ENCODE measurements at places on chromosomes 6 and 20.

- peak; percentile 100 for DNase-seq
Observed at GRCh38 chr20:17968366-17969277, at the start of the genes MGME1 and SNX5. TSS of gene MGME1 (plus strand) at chr20:17969018. CDS start at chr20:17969860, 842 bp downstream. TSS of gene SNX5 (minus strand) at chr20:17968794. CDS start at chr20:17968425, 369 bp downstream.

GRCh38 chr6:160882006-160882405 lies 109.6 kb upstream of the MAP3K4 start:
- DNase-seq: no peak

DNA sequence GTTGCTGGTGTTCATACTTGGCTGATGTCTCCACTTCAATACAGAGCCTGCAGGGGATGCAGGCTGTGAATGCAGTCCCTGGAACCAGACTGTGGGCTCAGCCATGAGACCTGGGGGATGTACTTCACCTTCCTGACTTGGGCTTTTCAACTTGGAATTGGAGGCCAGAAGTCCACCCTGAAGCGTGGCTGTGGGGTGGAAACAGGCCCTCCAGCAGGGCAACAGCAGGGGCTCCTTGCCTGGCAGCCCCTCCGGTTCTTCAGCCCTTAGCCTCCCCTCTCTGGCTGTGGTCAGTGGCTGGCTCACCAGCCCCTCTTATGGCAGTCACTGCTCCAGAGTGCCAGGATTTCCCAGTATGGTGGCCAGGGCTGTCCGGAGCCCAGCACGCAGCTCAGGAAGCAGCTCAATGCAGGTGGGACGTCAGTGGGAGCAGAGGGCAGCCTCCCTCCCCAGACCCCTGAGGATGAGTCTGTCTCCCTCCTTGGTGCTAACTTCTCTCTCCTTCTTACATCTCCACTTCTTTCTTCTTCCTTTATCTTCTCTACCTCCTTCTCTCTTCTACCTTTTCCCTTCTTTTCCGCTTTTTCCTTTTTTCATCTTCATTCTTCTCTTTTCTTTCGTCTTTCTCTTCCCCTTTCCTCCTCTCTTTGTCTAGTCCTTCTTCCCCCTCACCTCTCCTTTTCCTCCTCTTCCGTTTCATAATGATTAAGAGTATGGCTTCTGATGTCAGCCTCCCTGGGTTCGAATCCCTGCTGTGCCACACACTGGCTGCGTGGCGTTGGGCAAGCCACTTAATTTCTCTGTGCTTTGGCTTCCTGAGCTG lies 45.3 kb downstream of the SLC52A3 start:
- no peak for DNase-seq

DNA sequence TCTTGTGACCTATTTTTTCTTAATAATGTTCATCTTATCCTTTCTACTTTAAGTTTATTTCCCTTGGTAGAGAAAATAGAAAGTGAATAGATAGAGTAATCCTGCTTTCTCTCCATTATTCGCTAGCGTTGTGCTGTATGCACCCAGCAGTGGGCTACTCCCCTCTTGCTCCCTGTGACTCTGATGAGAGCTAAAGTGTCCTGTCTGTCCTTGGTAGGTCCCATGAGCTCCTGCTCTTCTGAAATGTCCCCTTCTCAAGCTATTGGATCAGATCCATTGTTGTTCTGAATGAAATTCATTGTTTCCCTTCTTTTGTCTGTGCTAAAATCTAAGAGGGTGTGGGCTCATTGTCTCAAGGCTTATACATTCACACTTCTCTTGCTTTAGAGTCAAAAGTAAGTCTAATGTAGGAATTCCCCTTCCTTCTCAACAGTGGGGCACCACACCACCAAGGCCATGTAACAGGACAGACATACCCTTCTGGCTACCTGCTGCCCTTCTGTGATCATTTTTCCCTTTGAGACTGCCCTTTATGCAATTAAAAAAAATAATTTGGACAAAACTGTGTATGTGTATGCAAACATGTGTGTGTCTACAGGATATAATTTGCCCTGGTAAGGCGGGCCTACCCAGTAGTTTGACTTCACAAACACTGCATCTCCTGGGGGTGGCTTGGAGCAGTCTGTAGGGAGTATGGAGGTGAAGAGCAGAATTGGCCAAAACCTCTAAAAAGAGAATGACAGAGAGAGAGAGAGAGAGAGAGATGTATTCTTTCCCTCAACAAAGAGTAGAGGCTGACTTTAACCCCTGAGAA lies 167.0 kb upstream of the MYLIP start:
- DNase-seq: no peak

DNA sequence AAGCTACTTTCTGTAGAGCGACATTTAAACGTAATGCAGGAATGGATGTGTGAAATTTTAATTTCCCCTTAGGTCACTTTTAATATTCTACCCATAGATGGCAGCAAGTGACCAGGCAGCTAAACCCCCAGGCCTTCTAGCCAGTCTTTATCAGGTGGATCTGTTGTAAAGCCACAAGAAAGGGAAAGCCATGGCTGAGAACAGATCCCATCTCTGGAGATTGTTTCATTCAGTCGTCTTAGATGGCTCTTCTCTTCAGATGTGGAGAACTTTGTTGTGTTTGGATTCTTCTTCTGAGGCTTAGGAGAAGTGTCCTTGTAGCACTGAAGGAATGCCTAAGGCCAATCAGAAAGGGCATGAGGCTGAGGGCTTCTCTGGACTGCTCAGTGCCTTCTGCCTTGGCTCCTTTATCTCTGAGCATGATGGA lies 15.8 kb upstream of the RNF182 start:
- peak; percentile 83 for DNase-seq

- DNase-seq: no peak
Observed at GRCh38 chr6:20211037-20211940, 980 bp downstream of the MBOAT1 start.

DNA sequence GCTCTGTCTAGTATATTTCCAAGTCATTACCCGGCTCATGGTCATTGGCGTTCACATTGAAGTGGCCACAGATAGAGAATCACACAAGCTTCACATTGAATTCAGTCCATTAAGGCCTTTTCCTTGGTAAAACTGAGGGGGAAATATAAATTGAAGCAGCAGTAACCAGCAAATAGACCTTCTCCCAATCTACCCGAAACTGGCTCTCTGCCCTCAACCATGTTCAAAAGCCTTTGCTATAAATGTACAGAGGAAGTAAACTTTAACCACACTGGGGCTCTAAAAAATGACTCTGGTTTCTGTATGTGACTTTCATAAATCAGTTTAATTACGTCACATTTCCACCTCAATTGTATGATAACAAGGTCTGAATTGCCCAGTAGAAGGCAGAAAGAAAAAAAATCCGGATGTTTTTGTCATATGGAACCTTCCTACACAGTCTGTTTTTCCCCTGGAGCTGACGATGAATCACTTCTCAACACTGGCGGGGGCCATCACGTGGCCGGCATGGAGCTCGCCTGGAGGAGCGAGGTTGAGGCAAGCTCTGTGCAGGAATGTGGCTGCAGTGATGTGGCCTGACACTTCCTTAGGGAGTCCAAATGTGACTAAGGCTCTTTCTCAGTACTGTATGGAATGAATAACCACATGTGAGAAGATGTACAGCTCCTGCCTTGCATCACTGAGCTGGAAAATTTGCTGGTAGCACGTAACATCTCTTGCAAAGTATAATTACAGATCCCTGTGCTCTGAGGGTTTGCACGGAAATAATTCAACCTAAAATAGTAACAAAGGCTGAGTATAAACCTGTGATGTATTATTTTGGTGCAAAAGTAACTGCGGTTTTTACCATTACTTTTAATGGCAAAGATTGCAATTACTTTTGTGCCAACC lies 58.6 kb upstream of the SNX9 start:
- peak; percentile 97 for DNase-seq

DNA sequence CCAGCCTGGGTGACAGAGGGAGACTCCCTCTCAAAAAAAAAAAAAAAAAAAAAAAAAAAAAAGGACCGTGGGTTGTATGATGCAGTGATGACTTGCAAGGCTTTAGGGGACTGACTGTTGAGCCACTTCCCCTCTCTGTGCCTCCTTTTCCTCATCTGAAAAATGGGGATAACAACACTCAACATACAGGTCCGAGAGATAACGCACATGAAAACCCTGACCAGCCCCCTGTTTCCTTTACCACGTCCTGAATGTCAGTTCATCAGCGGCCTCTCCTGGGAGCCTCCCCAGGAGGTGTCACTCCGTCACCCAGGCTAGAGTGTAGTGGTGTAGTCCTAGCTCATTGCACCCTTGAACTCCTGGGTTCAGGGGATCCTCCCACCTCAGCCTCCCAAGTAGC lies 3.9 kb downstream of the SLA2 start:
- DNase-seq: no peak

DNA sequence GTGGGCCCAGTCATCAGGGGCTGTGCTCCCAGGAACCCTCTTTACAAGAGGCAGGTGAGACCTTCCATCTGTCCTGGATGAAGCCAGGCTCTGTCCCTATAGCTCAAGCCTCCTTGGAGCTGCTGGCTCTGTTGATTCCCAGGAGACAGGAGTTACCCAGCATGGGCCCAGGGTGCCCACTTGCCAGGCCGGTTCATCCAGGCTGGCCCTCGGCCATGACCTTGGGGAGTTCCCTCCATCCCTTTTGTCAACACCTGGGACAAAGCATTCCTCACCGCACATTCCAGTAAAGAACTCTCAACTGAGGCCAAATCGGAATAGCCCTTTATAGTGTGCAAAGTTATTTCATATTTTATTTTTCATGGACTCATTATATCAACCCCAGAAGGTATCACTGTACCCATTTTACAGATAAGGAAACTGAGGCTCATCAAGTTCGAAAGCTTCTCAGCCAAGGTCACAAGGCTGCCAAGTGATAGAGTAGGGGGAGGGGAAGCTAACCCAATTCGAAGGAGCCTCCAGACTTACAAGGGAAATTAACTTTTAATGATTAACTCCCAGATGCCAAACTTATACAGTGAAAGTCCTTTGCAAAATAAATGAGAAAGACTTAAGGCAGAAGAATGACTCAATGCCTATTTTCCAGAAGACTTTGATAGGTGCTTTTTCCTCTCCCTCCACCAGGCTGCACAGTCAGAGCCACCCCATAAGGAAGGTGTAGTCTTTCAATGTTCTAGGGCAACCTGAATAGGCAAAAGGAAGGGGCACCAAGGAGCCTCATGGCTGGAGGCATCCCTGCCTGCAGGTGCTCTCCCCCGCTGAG lies 18.5 kb downstream of the SDC4 start:
- DNase-seq: no peak

DNA sequence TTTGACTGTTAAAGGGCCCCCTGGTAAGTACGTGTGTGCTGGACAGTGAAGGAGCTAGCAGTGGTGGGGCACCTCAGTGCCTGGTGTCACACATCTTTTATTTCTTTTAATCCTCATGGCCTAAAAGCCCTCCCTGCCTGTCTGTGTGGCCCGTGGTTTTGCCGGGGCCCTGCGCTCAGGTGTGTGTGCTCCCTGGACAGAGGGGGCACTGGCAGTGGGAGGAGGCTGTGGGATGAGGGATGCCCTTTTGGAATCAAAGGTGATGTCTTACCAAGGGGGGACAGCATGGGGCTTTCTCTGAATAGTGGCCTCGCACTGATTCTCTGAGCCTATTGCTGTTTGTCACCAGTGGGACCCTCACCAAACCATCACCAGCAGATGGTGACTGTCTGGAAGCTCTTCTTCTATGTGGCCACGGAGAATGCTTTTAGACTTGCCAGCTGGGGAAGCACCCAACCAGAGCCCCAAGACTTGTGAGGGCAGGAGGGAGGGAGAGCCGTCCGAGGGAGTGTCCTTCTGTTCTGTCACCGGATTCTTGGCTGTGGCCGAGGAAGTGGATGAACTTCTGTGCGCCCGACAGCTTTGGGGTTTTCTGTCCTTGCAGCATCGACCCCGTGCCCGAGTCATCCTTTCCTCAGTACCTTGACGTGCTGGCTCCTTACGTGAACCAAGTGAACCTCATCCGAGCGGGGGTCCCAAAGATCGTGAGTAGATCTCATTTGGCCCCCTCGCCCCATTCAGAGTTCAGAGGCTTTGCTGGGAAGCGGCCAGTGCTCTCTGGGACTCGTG lies 18.1 kb downstream of the PNLDC1 start:
- DNase-seq: no peak

- no peak for DNase-seq
Observed at GRCh38 chr6:39992861-39993622, 58.8 kb upstream of the MOCS1 start.
